ENCODE measurements at places on chromosomes 6 and 20.

DNA sequence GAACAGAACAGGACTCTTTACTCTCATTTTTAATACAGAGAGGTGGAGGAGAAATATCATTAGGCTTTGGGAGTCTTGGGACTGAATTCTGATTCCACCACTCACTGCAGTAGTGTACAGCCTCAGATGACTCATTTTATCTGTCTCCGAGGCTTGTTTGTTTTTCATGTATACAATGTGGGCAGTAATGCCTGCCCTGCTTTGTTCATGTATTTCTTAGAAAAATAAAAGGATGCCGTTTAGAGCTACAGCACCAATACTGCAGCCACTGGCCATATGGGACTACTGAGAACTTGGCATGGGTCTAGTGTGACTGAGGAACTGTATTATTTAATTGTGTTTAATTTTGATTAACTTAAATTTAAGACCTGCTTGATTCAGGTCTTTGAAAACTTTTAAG is 41.2 kb upstream of the JAG1 start:
- DNase-seq, result no peak

GRCh38 chr6:49264909-49265308 is 198.1 kb downstream of the MMUT start:
- no peak for DNase-seq

GRCh38 chr20:21103582-21104465 is 2.3 kb downstream of the LINC00237 start:
- DNase-seq, result no peak

DNA sequence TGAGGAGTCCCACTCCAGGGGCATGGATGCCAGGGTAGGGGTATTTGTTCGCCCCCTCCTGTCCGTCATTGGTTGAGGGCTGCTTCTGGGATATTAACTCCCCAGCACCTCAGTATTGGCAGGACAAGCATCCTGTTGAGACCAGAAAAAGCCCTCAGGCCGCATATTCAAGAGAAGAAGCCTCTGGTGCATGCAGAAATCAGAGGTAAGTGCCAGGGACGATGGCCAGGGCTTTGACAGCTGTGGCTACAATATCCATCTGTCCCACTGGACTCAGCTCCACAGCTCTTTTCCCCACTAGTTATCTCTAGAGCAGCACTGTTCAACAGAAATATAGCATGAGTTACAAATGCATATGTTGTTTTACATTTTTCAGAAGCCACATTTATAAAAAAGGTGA is 651.3 kb downstream of the KIF16B start:
- no peak for DNase-seq

DNA sequence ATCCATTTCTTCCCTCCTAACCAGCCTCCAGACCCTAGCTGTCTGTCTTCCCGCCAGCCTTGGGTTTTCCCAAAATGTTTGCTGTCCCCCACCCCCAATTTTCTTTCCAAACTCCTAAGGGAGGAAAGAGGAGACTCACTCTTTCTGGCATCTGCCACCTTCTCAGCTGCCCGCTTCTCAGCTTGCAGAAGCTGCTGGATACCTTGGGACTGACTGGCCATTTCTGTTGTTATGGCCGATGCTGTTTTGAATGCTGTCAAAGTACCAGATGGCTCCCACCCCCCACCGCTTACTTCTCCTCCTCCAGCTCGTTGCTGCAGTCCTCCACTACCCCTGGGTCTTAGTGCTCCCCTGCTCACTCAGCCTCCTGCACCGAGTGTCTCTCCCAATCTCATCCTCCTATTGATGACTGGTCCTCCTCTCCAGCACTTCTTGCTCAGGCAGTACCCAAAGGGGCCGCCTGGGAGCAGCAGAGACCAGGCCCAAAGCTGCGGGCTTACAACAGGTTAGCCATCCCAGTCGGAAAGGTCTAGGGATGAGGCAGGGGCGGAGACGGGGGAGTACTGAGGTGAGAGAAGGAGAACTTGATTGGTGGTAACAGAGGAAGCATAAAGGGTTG is at the start of gene ATP6V1G2:
Gene ATP6V1G2, minus strand, starts transcription at position 270 of the 619 bp plus-strand sequence. Its CDS starts 49 bp downstream, at position 221.
- peak; percentile 94 for DNase-seq

- DNase-seq, result peak; percentile 43
These were observed 76.5 kb downstream of the CDKAL1 start for GRCh38 chr6:20610636-20611370.

- DNase-seq, result peak; percentile 93
These were observed 93.2 kb upstream of the AKIRIN2 start for GRCh38 chr6:87794922-87795885.

GRCh38 chr20:7935027-7935551 is 5.2 kb downstream of the HAO1 start:
- DNase-seq, result no peak

DNA sequence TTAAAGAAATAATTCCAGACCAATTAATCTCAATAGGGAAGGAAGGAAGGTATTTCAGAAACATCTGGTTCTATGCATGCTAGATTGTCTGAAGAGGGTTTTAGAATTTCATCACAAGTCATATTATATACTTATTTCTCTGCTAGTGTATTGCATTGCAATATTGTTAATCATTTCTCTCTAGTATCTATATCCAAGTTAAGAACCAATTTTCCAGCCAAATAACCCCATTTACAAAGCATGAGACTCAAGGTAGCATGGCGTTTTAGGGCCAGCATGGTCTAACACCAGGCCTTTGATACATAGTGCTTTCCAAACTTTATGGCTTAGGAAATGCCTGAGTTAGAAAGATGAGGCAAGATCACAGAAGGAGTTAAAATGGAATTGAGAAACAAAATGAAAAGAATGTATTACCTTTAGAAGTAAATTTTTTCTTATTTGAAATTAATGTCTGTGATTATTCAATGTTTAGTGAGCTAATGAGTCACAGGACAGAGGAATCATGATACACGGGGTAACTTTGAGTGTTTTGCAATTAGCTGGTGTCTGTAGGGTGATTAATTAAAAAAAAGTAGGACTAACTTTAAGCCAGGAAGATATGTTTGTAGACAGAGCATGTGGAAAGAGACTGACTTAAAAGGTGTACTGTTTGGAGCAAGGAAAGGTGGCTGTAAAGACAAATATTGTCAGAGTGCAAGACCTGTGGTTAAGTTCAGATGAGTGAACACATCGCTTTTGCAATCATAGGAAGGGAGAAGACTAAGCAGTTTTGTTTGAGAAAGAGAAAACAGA is 1006.2 kb upstream of the CITED2 start:
- no peak for DNase-seq

DNA sequence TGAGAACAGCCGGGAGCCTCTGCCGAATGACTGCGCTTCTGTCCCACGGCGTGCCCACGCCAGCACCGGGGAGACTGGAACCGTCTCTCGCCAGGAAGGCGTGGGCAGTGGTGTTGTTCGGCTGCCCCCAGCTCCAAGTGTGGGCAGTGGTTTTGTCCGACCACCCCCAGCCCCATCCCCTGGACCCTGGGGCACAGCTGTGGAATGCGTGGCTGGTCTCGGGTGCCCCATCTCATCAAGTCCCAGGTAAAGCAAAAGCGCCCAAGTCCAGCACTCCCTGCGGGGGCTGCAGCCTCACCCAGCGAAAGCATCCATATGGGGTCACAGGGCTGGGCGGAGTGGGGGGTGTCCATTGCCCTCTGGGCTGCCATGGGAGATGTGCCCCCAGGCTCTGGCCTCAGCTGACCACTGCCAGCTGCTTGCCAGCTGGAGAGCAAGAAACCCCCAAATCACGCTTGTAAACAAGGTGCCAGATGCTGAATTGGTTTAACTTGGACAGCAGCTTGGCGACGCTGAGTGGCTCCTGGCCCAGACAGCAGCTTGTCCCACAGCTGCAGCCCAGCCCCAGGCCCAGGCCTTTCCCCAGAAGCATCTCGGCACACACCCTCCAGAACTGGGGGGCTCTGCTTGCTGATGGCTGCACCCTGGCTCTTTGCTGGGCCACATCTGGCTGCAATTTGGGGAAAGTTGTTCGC is 4.5 kb downstream of the CABLES2 start:
- no peak for DNase-seq

- no peak for DNase-seq
These were observed 89.2 kb downstream of the ARID1B start for GRCh38 chr6:156866220-156867015.

DNA sequence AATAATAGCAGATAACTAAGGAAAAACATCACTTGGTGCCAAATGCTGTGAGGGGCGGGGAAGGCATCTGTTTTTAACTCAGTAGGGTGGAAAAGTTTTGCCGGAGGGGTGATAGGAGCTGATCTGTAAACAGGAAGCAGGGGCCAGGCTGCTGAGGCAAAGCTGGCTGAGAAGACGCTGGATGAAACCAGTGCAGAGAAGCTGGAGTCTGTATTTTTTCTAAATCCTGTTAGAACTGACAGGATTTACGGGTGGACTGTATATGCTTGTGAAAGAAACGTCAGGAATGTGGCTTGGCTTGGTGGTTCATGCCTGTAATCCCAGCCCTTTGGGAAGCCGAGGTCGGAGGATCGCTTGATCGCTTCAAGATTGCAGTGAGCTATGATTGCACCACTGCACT is 5.6 kb downstream of the PCMTD2 start:
- DNase-seq, result no peak

- DNase-seq, result no peak
These were observed 88.9 kb downstream of the HIVEP2 start for GRCh38 chr6:142855893-142856623.

DNA sequence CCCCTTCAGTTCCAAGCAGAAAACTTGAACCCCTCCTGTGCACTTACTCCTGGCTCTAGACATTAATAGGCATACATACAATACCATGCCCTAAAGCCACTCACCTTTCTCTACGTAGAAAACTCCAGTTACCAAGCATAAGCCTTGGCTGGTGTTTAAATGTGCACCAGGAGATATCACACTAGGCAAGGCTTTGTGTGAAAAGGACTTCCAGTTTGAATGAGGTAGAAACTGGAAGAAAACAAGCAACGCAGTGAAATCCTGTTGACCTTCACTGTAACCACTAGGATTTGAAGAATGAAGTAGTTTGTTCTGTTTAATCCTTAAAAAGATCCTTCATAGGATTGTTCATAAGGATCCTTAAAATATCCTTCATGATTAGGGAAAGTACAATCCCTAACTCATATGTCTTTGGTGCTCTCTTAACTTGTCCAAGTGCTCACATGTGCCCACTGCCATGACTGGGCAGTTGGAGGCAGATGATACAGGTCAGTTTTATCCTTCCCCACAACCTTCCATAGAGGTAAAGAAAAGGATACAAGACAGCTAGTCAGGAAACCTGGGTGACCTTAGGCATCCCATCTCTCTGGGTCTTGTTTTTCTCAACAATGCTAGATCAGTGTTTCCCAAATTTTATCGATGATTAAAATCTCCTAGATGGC is 9.2 kb upstream of the SCGN start:
- DNase-seq, result no peak

GRCh38 chr6:43604174-43604573 is 24.9 kb downstream of the GTPBP2 start:
- no peak for DNase-seq

DNA sequence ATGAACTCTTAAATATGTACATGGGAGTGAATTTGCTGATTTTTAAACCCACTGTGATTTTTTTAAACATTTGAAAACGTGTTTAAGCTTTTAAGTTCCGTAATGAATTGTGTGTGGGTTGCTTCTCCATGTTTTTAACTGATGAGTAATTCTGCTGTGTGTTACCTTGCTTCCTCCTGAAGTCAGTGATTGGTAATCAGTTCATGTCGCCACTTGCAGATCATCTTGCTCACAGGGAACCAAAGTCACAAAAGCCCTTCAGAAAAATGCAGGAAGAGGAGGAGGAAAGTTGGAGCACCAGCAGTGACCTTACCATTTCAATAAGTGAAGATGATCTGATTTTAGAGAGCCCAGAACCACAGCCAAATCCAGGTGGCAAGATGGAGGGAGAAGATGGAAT is 36.7 kb downstream of the KIZ start:
- no peak for DNase-seq

- DNase-seq, result no peak
These were observed 753.1 kb downstream of the MAFB start for GRCh38 chr20:39935901-39936300.

- no peak for DNase-seq
These were observed 130.8 kb upstream of the CHD6 start for GRCh38 chr20:41748756-41749582.

DNA sequence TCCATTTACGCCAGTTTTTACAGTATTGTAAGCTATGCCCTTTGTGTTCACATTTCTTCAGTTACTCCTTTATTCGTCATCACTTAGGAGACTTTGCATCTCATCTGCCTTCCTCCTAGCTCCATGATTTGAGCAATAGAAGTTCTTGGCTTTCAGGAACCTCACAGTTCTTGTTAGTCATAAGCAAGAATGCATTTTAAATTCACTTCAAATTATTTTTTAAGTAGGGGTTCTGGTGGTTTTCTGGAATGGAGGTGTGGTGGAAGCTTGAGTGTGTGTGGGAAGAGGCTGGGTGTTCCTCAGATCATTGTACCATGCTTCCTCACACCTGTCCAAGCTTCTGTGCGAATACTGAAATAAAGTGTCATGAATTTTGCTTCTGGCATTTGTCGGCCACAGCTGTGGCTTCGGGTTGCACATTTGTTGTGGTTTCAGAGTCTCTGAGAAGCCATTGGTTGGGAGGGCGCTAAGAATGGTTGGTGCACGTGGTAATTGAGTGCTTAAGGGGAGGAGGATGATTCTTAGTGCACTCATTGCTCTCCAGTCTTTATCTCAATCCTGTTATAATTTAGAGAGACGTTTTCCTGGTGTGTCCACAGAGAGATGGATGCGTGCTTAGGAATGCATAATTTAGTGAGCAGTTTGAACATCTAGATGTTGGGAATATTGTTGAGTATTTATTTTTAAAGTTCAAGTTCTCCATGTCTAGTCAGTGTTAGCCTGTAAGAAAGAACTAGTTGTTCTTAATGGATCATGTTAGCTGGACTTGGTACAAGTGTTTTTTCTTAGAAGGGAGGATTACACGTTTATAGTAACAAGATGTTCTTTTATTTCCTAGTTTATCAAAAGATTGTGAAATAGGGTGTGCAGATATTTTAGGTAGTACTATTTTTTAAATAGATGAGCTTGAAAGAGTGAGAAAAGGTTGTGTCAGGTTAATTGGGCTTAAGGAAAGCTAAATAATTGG is 31.9 kb downstream of the FOXO3 start:
- peak; percentile 34 for DNase-seq

DNA sequence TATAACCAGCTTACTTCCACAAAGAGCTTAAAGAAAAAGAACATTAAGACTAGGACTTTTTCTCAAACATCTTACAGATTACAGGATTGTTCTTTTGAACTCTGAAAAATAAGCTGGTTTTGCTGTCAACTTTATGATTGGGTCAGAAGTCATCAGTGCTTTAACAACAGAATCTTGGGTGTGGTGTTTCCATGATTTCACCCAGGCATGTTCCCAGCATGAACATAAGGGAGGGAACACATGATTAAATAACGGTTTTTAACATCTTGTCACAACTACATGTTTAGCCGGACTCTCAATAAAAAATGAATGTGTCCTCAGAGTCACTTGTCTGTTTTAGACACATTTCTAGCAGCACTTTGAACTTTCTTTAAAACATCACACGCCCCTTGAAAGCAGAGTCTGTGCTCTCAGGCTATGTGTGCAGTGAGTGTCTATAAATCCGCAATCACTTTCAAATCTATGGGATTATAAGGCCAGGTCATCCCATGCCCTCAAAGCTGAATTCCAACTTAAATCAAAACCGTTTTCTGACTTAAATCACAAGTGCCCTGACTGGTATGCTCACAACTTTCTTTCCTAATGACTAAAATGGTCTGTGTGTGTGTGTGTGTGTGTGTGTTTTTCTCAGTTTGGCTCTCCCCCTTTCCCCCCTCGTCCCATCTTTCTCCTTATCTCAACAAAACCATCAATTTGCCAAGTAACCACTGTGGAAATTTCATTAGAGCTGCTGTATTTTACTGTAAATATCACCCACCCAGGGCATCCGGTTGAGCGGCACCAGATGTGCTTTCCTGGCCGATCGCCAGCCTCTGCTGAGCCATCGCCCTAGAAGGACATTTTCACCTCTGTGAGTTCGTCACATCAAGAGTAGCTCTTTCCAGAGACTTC is 216.8 kb upstream of the DTNBP1 start:
- no peak for DNase-seq

Data from HAP-1 (cell line).